ENCODE measurements at places on chromosomes 5 and 9.
A peak's percentile ranks its signal among the peaks of the same experiment; 100 is the strongest.

DNA sequence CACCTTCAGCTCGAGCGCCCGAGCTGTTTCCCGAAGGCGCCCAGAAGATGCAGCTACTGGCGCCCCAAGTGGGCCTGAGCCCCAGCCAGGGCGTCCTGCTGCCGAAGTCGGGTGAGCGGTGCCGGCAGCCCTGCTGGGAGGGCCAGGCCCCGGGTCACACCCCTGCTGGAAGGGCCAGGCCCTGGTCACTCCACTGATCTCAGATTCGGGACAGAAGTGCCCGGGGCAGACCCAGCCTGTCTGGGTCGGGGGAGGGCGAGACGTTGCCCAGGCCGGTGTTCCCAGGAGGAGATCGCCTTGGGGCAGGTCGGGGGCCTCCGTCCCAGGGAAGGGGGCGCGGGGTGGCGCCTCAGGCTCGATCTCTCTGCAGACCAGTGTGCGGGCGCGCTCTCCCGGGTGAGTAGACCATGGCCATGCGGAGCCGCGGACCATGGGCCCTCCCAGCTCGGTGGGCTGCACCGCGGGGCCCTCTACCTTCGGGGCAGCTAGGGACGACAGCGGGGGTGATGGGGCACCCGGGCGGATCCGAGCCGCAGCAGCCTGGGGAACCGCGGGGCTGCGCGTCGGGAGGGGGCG, 2.3 kb downstream of the LCNL1 start:
- DNase-seq = peak; percentile 56

DNA sequence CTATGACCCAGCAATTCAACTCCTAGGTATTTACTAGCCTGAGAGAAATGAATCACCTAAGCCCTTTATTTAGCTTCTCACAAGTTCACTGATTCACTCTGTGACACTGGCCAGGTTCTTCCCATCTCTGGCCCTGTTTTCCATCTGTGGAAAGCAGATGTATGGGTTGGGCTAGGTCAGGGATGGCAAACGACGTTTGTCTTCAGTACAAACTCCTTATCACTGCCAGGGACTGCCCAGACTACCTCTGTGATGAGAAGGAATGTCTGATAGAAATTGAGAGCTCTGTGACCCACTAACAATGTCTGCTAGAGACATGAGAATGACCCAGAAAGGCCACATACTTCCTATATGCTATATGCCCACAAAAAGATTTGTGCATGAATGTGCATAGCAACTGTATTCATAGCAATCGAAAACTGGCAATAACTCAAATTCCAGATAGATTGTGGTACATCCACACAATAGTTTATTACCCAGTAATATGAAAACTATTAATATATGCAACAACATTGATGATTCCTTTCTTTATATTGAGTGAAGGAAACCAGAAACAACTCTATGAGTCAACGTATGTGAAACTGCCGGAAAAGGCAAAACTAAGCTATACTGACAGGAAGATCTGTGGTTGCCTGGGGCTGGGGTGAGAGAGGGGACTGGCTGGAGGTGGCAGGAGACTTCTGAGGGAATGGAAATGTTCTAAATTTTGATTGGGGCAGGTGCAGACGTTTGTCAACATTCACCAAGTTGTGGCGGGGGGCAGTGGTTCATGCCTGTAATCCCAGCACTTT, 32.0 kb upstream of the ADAM19 start:
- peak; percentile 49 for DNase-seq

GRCh38 chr9:114450833-114451706, 54.2 kb downstream of the WHRN start:
- DNase-seq = no peak

DNA sequence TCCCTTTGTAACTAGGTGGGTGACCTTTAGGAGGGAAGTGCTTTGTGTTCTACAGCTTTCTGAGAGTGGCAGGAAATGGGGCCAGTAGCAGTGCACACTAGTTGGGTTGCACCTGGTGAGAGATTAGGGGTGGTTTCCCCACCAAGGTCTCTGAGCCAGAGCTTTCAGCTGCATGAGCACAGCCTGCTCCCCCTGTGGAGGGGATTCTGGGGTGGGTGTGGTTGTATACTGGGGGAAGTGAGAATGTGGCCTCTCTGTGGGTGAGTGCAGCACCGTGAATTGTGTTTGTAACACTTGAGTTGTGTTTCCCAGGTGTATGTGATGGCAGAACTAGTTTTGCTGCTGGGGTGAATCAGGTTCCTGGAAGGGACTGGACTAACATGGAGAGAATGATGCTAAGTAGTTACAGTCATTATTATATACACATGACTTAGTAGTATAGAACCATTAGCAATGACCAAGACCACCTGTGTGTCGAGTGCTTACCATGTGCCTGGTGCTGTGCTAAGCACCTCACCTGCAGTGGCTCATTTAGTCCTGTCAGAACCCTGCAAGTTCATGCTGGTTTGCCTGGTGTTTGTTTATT, 11.8 kb upstream of the CXXC5 start:
- DNase-seq = no peak

DNA sequence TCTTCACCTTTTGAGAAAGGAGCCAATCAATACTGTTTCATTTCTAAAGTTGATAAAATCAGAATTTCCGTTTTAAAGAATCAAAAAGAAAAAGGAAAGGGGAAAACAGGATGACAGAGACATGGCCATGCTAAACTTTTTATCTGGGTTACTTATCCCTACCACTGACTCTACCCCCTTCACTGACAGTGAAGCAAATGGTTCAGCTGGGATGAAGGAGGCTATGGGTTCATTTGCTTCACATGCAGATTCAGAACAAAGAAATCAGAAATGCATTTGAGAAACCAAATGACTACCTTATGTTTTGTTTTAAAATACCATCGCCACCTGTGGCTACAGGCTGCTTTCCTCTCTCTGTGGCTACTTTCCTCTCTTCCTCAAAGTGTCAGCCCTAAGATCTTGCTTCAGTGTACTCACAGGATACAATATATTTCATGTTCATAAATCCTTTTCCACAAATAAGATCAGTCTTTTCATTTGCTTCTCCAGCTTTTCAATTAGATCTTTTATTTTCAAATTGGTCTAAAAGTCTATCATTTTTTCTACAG, 53.3 kb downstream of the LPAR1 start:
- no peak for DNase-seq

- DNase-seq = no peak
Observed at GRCh38 chr9:72255569-72255968, 106.3 kb downstream of the GDA start.

GRCh38 chr5:21263361-21263760, 1275.4 kb upstream of the CDH18 start:
- DNase-seq = no peak

DNA sequence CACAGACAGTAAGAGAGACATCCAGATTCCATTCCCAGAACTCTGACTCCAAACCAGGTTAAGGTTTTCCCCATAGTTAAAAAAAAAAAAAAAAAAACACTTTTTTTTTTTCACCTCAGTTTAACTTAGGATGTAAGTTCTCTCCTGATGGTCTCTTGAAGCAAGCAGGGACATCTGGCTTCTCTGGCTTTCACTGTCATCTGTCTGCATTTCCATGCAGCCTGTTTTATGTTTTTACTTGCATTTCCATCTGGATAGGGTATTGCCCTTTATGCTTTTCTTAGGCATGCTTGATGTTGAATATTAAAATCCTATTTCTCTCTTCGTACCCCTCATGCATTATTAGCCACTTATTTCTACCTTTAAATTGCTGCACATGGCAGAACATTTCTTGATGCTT, 135.3 kb upstream of the WWC1 start:
- DNase-seq = no peak

Data from ELF-1 (cell line).